ENCODE measurements at places on chromosomes 13 and 19.

- no peak for DNase-seq
Measured at GRCh38 chr19:48613024-48613851, 1.6 kb downstream of the FAM83E start.

DNA sequence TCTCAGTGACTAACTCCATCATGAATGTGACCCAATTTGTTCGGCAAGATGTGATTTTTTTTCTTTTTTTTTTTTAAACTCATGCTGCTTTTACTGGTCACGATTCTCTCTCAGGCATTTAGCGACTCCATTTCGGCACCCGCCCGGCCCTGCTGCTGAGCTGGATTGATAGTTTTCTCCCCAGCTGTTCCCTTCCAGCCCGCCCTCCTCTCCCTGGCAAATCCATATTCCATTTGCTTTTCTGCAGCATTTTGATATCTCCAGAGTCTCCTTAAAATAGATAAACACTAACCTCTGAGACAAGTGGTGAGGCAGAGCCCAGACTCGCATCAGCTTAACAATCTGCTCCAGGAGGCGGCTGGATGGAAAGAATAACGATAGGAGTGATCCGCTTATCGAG lies 55.5 kb upstream of the KATNAL1 start:
- DNase-seq: no peak

DNA sequence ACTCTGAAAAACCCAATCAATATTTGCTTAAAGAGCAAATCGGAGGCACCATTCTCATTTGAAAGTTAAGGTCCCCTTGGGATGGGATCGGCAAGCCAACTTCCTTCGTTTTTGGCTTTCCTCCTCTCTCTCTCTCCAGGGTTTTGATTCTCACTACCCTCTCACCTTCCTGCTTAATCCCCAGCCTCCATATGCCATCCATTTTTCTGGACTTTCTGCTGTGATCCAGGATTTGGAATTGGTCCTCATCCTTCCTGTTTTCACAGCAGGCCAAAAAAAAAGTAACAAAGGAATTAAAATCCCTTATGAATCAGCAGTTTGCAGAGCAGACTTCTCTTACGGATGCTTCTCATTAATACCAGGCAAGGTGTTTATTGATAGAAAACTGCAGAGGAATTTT lies 283.1 kb upstream of the TMTC4 start:
- no peak for DNase-seq

DNA sequence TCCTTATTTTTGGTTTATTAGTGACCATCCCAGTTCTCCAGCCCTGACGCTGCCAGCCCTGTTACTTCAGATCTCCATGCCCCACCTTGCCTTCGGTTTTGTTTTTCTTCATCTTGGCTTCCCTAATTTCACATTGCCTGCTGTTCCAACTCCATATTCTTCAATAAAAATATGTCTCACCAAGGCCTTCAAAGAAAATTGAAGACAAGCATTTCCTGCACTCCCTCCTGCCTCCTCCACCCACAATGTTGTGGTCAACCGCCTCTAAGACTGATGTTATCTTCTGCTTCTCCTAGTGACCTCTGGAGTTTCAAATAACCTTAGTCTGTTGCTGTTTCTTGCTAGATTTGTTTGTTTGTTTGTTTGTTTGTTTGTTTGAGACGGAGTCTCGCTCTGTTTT lies 14.6 kb downstream of the PLD3 start:
- DNase-seq: no peak

DNA sequence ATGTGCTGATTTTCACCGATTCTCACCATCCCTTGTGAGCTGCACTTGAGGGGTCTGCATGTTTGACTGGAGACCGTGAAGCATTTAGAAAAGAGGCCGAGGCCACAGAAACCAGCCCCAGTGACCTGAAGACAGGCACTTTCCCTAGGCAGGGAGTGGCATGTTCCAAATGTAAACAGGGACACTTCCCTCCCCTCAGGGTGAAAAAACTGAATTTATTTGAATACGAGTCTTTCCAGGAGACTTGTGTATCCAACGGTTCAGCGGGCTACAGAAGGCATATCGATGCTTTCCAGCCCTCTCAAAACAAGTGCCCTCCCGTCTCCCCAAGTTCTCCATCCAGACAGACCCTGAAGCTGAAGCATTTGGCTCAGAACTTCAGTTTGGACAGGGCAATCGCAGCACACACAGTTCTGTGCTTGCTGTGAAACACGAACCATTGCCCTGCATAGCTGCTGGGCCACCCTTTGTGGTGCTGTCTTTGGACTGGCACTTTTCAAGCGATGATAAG lies 106.1 kb downstream of the ZIC5 start:
- DNase-seq: no peak

DNA sequence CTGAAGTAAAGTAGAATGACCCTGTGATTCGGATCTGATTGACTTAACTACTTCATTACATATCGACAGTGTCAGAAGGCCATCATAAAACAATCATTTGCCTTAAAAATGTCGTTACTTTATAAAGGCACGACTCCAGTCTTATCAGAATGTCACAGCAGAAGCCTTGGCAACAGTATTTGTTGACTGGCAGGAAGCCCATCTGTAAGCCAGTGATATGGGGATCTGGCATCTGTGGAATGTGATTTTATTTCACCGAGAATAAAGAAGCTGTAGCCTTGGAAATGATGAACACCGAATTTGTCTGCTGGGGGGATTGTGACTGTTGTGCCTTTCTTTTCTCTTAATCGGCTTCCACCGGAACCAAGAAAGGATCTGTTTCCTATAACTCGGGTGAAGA lies 362.5 kb downstream of the TDRD3 start:
- no peak for DNase-seq

- DNase-seq: no peak
Measured at GRCh38 chr19:1507192-1507660, 5.6 kb downstream of the ADAMTSL5 start.

- no peak for DNase-seq
Measured at GRCh38 chr19:34041925-34042521, 130.3 kb upstream of the LSM14A start.

DNA sequence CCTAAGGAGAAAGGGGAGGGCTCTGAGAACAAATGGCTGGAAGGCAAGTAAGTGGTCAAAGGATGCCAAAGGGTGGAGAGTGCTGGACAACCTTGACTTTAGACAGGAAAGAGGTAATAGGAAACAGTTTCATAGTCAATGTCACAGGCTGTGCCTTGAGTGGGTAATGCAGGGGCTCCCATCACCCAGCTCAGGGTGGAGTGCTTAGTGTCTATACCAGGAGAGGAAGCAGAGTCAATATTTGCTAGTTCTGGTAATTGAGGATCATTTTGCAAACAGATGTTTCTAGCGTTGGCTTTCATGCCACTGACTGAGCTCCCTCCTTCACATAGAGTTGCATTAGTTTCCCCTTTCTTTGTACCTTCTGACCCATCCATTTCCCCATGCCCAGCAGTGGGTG lies 64.6 kb upstream of the KL start:
- no peak for DNase-seq

DNA sequence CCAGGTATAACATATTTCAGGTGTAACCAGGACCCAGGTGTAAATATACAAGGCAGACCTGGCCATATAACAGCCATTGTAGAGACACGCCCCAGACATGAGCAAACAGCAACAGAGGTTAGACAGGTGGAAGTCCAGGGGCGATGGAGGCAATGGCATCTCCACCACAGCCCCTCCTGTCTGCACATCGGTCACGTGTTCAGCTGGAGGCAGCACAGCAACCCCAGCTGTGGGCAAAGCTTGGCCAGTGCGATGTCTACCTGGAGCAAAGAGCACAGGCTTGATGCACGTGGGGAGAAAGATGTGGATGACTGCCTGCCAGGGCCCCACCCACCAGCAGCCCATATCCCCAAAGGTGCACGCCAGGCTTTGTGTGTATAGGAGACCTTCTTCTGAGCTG lies 4.4 kb downstream of the CYP4F2 start:
- DNase-seq: no peak

DNA sequence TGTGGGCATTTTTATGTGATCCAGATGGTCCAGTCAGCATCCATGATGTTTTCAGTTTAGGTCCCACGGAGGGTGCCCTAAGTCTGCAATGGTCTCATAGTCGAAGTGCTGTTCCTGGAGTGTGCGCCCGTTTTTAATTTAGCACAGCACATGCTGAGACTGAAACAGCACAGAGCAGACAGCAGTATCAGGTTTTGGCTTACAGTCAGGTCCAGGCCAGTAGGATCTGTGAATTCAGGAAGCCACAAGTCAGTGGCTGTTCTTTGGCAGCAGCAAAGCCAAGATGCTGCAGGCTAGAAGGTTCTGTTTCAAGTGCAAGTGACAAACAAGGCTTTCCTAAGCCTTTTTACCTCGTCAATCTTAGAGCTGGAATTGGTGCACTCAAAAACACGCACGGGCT lies 18.3 kb downstream of the FBXO27 start:
- DNase-seq: no peak

DNA sequence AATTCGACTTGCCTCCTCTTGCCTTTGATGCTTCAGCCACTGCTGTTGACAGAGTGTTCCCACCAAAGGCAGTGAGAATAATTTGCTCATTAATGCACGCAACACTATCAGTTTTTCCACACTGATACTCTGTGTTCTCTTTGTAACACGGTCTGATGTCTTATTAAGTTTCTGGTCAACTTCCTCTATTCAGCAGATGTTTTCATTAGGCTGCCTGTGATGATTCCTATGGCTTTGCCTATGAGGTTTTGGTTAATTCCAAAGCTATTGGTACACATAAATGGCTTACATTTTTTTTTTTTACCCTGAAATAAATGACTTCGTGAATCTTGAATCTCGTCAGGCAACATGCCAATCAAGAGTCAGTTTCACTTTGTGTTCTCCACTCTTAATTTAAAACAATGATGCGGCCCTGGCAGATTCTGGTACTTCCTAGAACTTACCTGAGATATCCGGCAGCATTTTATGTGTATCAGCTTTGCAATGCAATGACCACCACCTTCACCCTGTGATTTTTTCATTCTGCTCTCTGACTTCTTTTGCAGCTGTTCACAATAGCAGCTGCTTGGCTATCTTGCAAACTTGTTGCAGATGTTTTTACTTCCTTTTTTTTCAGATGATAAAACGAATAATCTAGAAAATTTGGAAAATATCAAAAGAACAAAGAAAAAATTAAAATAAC lies 27.5 kb upstream of the KL start:
- DNase-seq: no peak

DNA sequence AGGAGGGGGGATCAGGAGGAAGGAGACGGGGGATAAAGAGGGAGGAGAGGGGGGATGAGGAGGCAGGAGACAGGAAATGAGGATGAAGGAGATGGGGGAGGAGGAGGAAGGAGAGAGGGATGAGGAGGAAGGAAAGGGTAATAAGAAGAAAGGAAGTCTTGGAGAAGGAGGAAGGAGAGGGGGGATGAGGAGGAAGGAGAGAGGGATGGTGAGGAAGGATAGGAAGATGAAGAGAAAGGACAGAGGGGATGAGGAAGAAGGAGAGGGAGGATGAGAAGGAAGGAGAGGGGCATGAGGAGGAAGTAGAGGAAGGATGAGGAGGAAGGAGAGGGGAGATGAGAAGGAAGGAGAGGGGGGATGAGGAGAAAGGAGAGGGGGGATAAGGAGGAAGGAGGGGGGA lies 13.0 kb upstream of the VSTM2B start:
- DNase-seq: no peak

DNA sequence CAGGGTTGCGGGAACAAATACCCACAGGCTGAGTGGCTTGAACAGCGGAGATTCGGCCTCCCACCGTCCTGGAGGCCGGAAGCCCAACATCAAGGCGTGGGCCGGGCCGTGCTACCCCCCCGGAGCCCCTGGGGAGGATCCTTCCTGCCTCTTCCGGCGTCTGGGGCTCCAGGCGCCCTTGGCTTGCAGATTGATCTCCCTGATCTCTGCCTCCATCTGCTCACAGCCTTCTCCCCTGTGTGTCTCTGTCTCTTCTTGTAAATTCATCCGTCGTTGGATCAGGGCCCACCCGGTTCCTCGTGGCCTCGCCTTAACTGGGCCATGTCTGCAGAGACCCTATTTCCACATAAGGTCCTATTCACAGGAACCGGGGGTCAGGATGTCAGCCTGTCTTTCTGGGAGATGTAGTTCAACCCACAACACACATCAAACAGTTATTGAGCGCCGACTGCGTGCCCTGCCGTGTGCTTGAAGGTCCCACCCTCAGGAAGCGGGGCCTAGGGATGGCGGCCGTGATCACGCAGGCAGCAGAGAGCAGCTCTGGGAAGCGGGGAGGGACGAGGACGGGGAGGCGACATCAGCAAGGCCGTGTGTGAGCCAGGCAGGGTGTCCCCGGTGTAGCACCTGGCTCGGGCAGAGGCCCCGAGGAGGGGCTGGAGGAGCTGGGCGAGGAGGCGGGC lies 21.3 kb downstream of the HCN2 start:
- DNase-seq: no peak

GRCh38 chr19:43562698-43563241 lies 12.6 kb downstream of the XRCC1 start:
- no peak for DNase-seq

GRCh38 chr13:109899316-109899715 lies 112.9 kb upstream of the IRS2 start:
- no peak for DNase-seq

DNA sequence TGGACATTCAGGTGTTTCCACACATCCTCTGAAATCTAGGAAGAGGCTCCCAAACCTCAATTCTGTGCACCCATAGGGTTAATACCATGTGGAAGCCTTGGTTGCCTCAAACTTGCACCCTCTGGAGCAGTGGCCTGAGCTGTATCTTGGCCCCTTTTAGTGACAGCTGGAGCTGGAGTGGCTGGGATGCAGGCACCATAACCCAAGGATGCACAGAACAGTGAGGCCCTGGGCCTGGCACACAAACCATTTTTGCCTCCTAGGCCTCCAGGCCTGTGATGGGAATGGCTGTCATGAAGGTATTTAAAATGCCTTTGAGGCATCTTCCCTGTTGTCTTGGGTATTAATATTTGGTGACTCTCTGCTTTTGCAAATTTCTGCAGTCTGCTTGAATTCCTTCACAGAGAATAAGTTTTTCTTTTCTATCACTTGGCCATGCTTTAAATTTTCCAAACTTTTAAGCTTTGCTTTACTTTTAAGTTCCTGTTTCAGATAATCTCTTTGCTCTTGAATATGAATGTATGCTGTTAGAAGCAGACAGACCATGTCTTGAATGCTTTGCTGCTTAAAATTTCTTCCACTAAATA lies 1594.5 kb upstream of the PCDH20 start:
- no peak for DNase-seq

DNA sequence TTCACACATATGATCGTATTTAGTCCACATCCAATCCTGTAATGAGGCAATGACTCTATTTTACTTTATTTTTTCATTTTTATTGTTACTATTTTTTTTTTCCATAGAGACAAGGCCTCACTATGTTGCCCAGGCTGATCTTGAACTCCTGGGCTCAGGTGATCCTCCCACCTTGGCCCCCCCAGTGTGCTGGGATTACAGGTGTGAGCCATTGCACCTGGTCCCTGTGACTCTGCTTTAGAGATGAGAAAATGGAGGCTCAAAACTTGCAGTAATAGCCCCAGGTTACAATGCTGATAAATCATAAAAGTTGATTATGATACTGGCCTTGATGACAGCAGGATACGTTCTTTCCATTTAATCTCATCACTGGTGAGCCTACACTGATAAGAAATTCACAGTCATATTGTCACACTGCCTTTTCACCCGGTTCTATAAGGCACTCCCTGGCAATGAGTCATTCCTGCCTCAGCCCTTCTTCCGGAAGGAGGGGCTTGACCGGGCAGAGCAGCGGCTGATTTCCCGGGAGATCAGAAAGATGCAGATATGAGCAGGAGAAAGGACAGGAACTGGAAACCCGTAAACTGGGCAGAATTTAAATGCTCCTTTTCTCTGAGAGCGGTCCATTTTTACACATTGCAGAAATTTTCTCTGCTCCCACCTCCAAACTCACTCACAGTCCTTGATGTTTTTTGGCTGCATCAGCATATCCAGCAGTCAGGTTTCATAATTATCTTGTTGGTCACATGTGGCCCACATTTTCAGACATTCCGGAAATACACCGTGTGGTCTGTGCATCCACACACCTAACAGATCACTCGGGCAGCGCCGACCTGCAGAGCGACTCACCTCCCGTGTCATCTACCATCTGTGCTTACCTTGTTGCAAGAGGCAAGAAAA lies 616.4 kb downstream of the EFNB2 start:
- no peak for DNase-seq

All from iPS DF 19.7 (cell line).